ENCODE measurements at places on chromosomes 4 and X. TPM values are rescaled to one million over a fixed set of nuclear protein-coding genes. Genes with fewer than 3 reads are reported as not detected.

CCKAR gene
- total RNA-seq: 1.2 TPM

SPANXC gene
- not detected for total RNA-seq

NXF2 gene
- total RNA-seq: not detected

APBB2 gene
- total RNA-seq: 51.7 TPM

DNA sequence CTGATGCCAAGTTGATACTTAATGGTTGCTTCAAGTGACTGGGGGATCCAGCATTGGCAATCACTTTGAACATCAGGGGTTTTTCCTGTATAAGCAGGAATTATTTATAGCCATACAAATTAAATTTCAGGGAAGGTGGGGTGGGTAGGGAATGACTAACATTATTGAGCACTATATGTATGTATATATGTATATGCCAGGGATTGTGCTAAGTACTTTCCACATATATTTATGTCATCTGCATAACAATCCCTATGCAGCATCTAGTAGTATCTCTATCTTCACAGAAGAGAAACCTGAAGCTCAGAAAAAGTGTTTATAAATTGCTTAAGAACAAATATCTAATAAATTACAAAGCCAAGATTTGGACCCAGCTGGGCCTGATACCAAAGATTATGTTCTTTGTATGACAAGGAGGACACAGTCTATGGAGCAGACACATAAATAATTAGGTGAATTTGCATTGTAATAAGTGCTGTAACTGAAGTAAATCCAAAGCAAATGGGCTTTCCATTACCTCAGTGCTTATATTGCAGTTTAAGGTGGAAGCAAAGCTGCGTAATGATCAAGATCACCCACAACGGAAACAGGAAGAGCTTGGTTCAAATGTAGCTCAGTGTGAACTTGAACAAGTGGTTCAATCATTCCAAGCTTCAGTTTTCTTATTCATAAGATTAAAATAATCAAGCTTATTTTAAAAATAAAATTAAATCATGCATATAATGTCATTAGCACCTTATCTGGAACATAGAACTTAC is 18.9 kb upstream of the RASGEF1B start:
- no peak for DNase-seq

- DNase-seq: no peak
Measured at GRCh38 chrX:74351760-74352159, 47.8 kb downstream of the ZCCHC13 start.

- DNase-seq: no peak
Measured at GRCh38 chr4:8379281-8379680, 61.2 kb downstream of the ACOX3 start.

GRCh38 chr4:80073473-80074008 is 512 bp upstream of the ANTXR2 start:
- no peak for DNase-seq

- no peak for DNase-seq
Measured at GRCh38 chrX:129043138-129043537, 480.2 kb downstream of the SMARCA1 start.

DNA sequence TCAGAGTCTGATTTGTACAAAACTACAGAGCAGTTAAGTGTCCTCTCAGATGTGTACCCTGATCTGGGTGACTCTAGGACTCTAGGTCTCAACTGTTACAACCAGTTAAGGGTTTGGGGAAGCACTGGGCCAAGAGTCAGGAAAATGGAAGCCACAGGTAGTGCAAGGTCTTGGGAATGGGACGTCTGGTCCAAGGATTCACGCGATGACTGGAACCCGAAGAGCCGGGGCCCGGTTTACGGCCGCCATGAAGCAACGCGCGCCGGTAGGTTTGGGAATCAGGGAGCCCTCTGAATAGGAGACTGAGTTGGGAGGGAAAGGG is 321 bp upstream of the HPRT1 start:
- DNase-seq: no peak

- DNase-seq: no peak
Measured at GRCh38 chrX:13499736-13500135, 69.7 kb upstream of the EGFL6 start.

DNA sequence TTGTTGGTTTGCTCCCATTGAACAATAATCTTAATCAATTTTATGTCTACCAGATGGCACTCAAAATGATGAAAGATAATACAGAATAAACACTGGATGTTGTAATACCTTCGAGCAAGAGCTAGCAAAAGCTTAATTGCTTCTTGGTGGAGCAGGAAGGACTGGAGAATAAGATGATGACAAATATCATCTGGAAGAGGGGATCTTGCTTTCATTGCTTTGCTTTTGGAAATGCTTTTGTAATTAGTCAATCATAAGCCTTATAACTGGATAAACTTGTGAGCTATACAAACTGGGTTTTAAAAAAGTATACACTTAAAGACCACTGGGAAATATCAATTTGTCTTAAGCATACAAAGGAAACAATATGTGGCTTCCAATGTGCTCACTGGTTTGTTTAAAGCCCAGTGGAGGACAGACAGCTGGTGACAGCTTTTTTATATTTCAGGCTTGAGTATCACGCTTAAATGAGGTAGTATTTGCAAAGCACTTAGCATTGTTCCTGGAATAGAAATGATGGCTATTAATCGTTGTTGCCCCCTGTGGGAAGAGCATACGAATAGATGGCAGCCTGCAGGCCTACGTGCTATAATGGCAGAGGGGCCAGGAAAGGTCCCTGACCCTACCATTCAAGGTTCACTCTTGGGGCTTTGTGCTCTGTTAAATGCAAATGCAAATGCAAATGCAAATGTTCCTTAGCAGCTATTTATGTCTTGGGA is 61.2 kb downstream of the TMEM150C start:
- DNase-seq: no peak

DNA sequence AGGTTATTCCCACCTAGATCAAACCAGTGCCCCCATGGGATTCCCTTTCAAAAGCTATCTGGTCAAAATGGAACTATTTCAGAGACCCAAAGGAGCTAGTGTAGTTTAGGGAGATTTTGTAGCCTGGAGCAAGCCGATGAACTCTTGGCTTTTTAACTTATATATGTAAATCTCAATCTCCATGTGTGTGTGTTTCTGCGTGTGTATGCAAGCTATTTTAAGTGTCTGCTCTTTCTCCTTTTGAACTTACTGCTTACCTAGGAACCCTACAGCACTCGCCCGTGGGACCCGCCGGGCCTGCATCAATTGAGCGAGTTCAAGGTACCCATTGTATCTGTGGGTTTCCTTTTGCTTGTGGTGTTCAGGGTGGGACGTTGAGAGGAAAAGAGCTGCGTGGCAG is 10.4 kb downstream of the CSTF2 start:
- DNase-seq: no peak

GRCh38 chrX:146396409-146396808 is 413.2 kb upstream of the CXorf51B start:
- DNase-seq: no peak

GRCh38 chr4:3458371-3458770 is 4.7 kb upstream of the DOK7 start:
- no peak for DNase-seq

DNA sequence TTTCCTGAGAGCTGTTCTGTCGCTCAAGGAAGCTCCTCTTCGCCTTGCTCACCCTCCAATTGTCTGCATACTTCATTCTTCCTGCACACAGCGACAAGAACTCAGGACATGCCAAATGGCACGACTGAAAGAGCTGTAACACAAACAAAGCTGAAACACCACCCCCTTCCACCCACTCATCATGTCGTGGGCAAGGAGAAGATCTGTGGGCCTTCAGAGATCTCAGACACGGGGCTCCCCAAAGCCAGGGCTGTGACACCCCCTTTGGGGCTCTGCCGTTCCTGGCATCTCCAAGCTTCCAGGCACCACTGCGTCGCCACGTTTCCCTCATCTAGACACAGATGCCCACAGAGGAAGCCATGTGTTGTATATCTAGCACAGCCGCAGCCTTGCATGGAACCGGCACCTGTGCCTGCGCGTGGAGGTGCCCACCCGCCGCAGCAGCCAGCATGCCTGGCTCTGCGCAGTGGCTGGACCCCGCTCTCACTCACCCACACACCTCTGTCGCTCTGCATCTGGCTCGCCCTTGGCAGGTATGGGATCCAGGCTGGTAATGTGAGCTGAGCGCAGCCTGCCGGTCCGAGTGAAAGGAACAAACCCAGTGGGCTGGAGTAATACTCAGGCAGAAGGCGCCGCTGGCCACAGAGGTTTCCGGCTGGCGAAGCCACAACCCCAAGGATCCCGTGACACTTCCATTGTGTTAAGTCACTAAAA is 676.4 kb upstream of the INTU start:
- no peak for DNase-seq

DNA sequence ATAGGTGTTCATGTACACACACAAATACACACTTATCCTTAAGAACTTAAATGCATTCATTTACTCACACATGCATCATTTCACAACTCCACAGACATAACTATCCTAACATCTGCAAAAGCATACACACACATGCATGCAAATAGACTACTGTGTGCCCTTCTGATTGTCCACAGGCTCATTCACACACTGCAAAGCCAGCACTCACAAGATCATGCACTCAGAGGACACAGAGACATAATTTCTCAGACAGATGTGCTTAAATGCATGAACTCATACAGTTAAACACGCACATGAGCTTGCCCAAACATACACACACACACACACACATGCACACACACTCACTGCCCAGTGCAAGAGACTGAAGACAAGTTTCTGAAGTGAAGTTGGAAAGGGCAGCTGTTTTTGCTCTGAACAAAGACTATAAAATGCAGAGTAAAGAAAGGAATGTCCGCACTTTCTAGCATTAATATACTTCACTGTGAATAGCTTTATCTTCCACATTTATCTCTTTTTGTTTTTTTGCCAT is 1018.0 kb upstream of the HS3ST1 start:
- DNase-seq: no peak

DNA sequence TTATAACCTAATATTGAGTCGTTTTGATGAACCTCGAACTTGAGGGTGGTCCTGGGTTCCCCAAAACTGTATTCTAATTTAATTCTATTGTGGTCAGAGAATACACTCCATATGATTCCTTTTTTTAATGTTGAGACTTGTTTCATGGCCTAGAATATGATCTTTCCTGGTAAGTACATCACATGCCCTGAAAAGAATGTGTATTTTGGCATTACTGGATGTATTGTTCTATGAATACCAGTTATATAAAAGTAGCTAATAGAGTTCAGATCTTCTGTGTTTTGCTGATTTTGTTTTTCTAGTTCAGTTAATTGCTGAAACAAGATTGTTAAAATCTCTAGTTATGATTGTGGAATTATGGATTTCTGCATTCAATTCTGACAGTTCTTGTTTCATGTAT is 18.8 kb downstream of the PRRG1 start:
- DNase-seq: no peak

Data from esophagus muscularis mucosa (tissue), 4 donors.